ENCODE measurements at places on chromosomes 4 and X.
A peak's percentile ranks its signal among the peaks of the same experiment; 100 is the strongest.

- DNase-seq, result no peak
Observed at GRCh38 chrX:68049466-68049865, 383.8 kb downstream of the OPHN1 start.

DNA sequence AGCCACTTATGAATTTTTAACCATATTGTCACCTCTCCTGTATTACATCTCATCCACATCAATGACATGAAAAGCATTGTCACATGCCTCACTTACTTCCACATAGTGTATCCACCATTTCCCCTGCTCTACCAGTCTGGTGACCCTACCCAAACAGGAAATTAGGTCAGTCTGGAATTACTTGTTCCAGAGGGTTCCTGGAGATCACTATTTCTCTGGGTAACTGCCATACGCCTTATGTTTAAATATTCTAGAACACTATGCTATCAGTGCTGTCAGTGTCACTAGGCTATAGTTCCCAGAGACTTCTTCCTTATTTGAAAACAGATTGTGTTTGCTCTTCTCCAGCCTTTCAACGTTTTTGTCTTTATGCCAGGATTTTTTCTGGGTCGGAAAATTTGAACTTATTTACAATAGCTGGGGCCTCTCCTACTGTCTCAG lies 15.0 kb downstream of the SRPX2 start:
- DNase-seq, result no peak

- DNase-seq, result no peak
Observed at GRCh38 chr4:98480535-98480934, 177.9 kb downstream of the TSPAN5 start.

GRCh38 chr4:89242216-89242615 lies 65.4 kb downstream of the GPRIN3 start:
- no peak for DNase-seq

- no peak for DNase-seq
Observed at GRCh38 chr4:90844241-90844640, 717.0 kb downstream of the CCSER1 start.

DNA sequence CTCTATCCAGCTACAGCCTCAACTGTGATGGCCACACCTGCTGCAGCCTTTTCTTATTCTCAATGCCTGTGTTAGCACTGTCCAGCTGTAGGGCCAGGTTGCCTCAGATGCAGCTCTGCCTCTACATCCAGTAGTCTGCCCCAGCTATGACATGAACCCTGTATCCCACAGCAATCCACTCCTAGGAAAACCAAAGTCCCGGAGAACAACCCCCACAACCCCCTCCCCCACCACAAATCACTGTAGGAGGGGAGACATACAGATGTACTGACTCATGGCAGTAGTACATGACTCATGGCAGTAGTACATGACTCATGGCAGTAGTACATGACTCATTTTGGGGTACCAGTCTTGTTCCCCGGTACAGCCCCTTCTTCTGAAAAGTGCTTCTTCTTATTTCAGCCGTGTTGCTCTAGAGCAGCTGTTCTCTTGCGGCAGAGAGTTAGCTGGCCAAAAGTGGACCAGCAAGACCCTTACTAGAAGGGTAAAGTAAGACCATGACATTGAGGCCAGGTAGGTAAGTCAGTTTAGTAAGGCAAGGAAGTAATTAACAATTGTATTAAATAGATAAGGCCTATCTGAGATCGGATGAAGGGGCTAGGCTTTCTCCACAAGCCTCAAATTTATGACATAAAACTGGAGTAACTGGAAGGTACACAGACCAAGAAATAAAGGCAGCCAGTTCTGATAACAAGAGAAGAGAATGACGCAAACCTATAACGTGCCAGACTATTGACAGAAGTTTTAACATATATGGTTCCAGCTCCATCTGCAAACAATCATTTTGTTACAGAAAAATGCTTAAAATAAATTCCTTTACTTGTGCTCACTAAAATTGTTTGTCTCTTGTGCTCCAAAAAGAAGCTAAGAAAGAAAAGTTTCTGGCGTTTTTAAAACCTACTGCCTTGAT lies 221.4 kb downstream of the TACR3 start:
- no peak for DNase-seq

DNA sequence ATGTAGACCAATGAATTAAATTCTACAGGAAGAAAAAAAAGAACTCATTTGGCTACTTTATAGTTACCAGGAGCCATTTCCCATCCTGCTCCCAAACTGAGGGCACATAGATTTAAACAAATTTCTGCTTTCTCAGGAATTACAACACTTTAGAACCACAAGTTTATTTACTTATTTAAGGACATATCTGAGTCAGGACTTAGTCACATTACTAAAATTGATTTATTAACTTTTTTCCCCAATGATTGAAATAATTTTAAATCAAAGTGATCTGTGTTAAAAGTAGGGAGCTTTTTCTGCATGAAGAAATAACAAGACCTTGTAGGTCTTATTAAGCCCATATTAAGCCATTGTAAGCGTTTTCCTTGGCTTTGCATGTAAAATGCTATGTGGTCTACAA lies 291.0 kb upstream of the HAND2 start:
- DNase-seq, result no peak

DNA sequence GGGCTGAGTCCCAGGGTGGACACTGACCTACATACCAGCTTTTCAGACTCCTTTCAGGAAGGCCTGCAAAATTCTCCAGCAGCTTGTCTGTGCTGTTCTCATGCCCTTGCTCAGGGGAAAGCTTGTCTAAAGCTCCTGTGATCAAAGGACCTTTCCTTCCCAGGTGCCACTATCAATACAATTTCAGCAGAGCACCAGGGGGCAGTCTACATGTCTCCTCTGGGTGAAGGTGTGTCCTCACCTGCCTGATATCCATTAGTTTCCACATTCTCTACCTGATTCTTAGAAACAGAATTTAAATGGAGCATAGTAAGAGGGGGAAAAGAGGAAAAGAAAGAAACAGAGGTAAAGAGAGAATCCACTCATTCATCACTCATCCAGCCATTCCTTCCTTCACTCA lies 114.2 kb downstream of the PPARGC1A start:
- no peak for DNase-seq

GRCh38 chr4:116233971-116234370 lies 851.4 kb downstream of the TRAM1L1 start:
- DNase-seq, result no peak

DNA sequence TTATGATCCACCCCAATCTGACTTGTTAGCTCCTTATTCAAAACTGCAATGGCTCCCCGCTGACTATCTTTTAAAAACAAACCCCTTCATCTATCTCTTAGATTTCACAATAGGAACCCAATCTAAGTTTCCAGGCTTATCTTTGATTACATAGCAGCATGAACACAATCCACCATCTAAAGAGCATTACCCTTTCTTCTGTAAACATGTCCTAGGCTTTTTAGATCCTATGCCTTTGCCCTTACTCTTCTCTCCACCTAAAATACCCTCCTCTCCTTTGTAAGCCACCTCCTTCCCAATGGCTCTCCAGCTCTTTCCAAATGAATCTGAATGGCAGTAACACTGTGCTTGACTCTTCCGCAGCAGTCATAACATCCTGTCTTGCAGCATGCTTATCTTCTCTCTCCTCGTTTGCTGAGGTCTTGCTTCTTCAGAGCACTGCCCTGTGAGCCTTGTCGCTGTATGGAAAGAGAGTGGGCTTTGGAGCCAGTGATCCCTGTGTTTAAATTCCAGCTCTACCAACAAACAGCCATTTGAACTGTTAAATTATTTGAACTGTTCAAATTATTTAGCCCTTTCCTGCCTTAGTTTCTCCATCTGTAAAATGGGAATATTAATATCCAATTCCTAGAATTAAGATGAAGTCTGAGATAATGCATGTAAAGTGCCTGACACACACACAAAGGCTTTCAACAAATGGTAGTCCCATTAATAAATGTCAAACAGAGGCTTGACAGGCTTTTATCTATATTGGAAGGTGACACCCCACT lies 16.2 kb upstream of the TSPAN5 start:
- no peak for DNase-seq

- DNase-seq, result no peak
Observed at GRCh38 chr4:183816882-183817509, 88.1 kb upstream of the STOX2 start.

DNA sequence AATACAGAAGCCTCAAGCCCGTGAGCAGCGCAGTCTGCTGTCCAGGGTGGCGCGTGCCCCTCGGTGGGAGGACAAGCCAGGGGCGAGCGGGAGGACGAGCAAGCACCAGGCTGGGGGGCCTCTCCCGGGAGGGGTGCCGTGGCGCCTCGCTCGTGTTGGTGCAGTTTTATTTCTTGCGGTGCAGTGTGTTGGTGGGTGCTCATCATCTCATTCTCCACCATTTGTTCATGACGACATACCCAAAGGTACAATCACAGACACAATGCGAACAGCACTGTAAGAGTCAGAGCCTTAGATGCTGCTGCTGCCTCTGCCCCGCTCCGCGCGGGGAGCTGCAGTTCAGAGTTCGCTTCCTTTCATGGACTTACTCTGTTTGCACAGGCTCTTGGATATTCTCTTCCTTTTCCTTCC lies 30.3 kb downstream of the RGS12 start:
- DNase-seq, result no peak

GRCh38 chrX:57121162-57121755 lies at the start of gene SPIN2B:
SPIN2B (minus strand) TSS chrX:57121548.
- peak; percentile 72 for DNase-seq

DNA sequence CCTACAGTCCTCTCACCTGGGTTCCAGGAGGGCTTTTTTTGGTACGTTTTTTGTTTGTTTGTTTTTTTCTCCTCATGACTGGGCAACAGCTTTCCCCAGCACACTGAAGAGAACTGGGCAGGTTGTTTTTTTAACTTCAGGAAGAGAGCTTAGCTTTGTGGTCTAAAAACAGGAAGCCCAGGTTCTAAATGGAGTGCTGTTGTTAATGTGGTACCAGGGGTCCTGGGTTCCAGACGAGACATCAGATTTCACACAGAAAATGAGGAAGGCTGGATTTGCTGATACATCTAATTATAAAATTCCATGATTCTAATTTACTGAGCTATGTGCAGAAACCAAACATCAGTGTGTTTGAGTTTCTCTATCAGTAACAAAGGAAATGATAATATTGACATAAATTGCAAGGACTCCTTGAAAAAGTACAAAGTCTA lies 4.2 kb downstream of the MYOZ2 start:
- DNase-seq, result no peak

GRCh38 chr4:98310867-98311266 lies 49.7 kb downstream of the RAP1GDS1 start:
- DNase-seq, result no peak

GRCh38 chr4:55592014-55592413 lies at the start of gene PDCL2:
PDCL2 (minus strand) TSS chr4:55592245; CDS start chr4:55592109, 136 bp downstream.
- DNase-seq, result no peak

DNA sequence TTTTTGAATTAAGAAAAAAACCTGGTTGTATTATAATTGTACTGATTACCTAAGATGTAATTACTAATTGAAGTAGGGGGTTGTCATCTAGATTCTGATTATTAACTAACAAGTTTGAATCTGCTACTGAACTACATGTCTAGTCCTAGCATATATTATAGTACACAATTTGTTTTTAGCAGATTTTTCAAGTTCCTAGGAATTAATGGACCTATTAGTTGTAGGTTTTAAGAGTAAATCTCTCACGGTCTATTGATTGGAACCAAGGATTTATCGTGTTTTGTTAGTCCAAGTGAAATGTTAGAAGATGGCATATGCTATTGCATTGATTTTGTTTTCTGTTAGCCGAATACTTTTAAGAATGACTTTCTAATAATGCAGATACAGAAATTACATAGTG lies 20.8 kb downstream of the PTPN13 start:
- no peak for DNase-seq

GRCh38 chrX:72141372-72142004 lies 9.8 kb upstream of the RTL5 start:
- DNase-seq, result no peak

DNA sequence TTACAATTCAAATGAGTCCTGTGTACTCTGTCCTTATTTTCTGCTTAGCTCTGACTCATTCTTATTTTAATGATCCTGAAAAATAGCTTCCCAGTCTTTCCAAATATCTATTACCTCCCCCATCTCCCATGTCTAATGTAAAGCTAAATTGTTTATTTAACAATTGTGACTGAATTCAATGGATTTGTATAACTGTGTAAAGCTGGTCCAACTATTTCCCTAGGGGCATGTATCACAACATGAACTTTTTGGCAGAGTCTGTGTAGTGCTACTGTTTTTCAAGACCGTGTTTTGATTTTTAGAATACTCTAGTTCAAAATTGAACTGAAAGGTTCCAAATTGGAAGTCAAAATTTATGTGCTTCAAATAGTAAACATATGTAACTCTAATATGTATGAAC lies 67.8 kb downstream of the SPCS3 start:
- DNase-seq, result no peak

GRCh38 chrX:1589356-1590130 lies 1.9 kb upstream of the AKAP17A start:
- no peak for DNase-seq
